Amniotic epithelial cell (primary cell): ENCODE measurements at places on chromosomes 12 and 14.

DNA sequence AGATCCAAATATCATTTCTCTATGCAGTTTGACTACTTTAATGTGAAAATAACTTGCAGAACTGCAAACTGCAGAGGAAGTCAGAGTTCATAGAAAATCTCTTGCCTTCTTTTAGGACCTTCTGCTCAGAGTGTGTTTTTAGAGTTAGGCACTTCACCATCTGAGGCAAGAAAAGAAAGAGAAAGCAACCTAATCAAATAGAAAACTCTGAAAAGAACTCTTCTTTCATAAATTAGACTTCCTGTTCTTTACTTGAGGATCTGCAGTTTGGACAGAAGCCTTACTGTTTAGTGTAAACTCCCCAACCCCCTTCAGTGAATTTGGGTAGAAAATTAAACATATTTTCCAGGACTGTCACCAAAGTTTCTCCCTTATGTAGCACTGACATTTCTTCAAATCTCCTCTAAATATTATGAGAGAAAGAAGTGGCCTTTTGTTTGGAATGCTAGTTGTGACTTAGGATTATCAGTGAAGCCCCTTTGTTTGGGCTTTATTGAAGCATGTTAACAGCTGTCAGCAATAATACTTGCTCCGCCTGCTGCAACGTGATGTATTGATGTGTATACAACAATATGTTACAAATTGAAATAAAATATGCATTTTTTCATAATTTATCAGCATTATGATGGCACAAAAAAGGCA is 99.5 kb downstream of the PDZRN4 start:
- DNase-seq, result no peak

GRCh38 chr12:130967636-130968035 is 13.9 kb downstream of the ADGRD1 start:
- DNase-seq, result no peak

- DNase-seq, result no peak
These were observed 26.2 kb downstream of the NID2 start for GRCh38 chr14:52042371-52043289.

GRCh38 chr12:115811045-115811444 is 466.4 kb downstream of the MED13L start:
- DNase-seq, result no peak

GRCh38 chr12:106220536-106220935 is 27.3 kb downstream of the CKAP4 start:
- no peak for DNase-seq

- no peak for DNase-seq
These were observed 222.5 kb upstream of the GRIP1 start for GRCh38 chr12:66901138-66901932.

DNA sequence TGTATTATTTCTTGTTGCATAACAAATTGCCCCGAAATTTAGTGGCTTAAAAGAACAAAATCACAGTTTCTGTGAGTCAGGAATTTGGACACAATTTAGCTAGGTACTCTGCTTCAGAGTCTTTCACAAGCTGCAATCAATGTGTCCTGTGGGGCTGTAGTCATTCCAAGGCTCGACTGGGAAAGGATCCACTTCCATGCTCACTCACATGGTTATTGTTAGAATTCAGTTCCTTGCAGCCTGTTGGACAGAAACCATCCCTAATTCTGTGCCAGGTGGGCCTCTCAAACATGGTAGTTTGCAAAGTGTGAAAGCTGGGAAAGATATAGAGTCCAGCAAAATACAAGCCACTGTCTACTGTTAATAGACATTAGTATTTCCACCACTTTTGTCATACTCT is 59.7 kb upstream of the ARID2 start:
- no peak for DNase-seq

DNA sequence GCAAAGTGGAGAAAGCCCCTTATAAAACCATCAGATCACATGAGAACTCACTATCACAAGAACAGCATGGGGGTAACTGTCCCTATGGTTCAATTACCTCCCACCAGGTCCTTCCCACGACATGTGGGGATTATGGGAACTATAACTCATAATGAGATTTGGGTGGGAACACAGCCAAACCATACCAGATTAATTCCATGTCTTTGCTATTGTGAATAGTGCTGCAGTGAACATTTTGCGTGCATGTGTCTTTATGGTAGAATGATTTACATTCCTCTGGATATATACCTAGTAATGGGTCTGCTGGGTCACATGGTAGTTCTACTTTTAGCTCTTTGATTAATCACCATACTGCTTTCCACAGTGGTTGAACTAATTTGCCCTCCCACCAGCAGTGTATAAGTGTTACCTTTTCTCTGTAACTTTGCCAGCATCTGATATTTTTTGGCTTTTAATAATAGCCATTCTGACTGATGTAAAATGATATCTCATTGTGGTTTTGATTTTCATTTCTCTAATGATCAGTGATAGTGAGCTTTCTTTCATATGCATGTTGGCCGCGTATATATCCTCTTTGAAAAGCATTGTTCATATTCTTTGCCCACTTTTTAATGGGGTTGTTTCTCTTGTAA is 29.7 kb upstream of the SAV1 start:
- no peak for DNase-seq

DNA sequence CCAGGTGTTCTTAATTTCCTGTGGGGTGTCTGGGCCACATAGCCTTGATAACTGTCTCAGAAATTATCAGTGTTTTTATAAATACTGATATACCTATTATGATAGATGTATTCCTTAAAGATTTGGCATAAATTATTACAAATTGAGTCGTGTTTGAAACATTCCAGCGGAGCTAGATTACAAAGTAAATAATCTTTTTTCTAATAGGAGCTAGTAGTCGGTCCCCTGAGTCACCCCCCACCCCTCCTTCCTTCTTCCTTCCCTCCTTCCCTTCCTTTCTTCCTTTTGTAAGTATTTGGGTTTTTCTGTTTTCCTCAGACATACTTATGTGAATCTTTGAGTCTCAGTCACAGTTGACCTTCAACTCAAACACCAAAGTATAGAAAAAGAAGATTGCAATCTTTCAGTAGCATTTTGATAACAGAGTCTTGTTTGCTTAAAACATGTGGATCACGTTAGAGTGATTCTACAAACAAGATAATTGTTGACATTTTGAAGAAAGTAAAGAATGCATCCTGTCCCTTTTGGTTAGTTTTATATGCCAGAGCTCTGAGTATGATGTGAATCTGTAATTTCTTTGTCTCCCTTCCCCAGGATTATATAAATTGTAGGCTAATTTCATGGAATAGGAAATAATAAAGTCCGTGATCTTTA is 264.0 kb downstream of the FUT8 start:
- no peak for DNase-seq

GRCh38 chr12:102652645-102653313 is 172.4 kb upstream of the IGF1 start:
- DNase-seq, result no peak

DNA sequence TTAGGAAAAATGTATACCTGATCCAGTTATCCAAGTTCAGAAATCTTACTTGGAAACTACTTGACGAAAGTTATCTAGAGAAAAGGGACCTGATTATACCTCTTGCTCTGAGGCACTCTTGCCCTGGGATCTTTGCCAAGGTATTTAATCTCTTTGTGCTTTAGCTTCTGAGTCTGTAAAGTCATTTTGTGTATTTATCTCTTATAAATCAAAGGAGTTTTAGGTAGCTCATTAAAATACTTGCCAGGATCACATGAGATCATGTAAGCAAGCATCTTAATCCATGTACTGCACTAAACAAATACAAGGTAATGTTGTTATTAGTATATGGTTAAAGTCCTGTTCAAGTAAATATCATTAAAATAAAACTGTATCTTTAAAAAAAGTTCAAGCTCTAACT is 147.5 kb downstream of the IPO8 start:
- no peak for DNase-seq

DNA sequence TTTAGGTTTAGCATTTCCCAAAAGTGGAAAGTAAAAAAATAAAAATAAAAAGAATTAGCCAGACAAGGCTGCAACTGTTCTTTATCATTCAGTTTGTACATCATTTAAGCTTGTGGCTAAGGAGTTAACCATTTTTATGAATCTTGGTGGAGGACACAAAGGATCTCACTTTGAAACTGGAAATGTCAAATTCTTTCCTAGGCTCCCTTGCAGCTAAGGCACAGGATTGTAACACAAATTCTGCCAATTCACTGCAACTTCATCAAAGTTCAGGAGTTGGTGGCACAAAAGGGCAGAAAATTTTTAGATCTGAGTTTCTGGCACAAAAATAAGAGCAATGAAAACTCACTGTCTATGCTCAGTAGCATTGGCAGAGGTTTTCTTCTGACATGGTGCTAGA is 211.2 kb upstream of the SYT10 start:
- DNase-seq, result no peak

DNA sequence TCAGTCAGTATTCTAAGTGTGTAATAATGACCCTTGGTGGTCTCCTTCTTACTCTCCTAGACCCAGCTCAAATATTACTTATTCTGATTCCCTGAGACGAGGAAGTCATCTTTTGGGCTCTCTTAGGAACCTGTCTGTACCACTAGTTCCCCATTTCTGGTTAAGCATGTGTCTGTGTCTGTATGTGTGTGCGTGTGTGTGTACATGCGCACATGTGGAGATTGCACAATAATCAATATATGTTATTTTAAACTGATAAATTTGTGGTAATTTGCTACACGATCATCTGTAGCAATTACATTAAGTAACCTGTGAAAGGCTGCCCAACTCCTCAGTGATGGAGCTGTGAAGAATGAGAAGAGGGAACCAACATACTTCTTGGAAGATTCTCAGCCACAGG is 132.2 kb downstream of the ASCL4 start:
- DNase-seq, result no peak

DNA sequence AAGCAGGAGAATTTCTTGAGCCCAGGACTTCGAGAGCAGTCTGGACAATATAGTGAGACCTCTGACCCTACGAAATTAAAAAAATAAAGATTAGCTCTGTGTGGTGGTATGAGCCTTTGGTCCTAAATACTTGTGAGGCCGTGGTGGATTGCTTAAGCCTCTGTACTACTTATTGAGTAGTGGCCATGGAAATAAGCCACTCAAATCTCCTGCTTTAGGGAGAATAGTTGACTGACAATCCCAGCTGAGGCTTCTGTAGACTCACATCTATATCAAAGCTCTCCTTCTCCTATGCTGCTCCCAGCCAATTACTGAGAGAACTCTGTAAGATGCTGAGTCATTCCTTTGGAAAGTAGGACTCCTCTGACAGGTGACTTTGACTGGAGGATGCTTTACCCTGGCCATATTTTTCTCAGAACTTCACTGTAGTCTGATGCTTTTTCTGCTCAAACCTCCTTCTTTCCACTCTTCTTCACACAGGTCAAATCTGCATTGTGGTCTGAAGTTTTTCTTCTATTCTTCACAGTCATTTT is 420.2 kb downstream of the SLC6A15 start:
- DNase-seq, result no peak

DNA sequence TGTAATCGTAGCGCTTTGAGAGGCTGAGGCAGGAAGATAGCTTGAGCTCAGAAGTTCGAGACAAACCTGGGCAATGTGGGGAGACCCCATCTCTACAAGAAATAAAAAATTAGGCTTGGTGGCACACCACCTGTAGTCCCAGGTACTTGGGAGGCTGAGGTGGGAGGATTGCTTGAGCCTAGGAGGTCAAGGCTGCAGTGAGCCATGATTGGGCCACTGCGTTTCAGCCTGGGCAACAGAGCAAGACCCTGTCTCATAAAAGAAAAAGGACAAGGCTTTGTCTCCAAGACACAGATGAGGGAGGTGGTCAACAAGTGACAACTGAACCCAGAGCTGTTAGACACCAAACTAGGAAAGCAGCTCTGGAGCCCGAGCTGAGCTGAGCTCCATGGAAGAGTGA is 14.5 kb upstream of the TAMALIN start:
- no peak for DNase-seq

- DNase-seq, result no peak
These were observed 23.5 kb downstream of the FAM222A start for GRCh38 chr12:109737126-109737525.

DNA sequence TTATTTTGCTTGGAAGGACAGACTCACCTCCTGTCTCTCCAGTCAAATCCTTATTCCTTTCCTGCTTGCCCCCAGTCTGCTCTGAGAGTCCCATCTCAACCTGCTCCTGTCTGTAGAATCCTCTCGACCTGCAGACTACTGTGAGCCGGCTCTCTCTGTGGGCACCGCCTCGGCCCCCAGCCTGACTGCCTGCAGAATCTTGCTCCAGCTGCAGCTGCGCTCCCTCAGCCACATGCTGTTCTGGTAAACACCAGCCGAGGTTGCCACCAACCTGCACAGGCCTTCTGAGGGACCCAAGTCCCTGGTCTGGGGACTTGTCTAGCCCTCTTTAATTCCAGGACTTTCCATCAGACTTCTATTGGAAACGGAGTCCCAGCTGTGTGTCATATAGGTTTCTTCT is 44.8 kb upstream of the PRMT8 start:
- no peak for DNase-seq

GRCh38 chr14:64212666-64213065 is 81.5 kb downstream of the ESR2 start:
- DNase-seq, result no peak

DNA sequence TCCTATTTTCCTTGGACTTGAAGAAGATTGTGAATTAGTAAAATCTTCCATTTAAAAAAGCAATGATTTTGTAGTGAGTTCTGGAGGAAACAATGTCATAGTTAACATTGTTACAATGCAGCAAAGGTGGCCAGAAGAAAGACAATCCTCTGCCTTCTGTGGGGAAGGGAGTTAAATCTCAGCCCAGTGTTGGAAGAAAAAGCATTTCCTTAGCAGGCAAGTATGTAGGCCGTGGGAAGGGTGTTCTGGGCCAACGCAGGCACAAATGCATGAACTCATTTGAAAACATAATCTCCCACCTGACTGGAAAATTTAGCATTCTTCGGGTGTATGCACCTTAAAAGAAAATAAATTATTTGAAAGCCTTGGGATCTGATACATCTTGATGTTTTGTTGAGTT is 258.6 kb downstream of the ADAMTS20 start:
- DNase-seq, result no peak

DNA sequence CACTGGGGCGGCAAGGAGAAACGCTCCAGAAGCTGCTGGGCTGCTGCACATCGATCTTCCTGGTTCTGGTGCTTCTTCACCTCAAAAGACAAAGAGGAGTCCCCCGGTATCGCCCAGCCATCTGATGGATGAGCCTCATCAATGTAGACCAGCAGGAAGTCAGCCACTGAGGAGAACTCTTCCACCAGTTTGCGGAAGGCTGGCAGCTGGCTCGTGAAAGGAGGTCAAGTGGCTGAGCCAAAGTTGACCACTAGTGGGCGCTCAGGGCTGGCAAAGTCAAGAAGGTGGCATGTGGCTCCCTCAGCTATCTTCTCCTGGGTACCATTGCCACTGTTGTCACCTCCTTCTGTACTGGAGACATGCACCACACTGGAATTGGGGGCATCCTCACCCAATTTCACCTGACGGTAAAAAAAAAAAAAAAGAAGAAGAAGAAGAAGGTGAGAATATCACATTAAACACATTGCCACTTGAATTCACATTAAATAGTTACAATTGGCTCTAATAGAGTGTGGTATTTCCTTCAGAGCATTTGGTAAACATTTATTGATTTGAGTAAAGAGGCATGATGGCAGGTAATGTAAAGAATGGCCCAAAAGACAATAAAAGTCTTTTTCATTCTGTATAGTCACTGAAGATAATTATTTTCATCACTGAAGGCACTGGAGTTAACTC is 8.3 kb downstream of the DIO2 start:
- no peak for DNase-seq
